ENCODE measurements at places on chromosomes 2 and 18.
A peak's percentile ranks its signal among the peaks of the same experiment; 100 is the strongest.

DNA sequence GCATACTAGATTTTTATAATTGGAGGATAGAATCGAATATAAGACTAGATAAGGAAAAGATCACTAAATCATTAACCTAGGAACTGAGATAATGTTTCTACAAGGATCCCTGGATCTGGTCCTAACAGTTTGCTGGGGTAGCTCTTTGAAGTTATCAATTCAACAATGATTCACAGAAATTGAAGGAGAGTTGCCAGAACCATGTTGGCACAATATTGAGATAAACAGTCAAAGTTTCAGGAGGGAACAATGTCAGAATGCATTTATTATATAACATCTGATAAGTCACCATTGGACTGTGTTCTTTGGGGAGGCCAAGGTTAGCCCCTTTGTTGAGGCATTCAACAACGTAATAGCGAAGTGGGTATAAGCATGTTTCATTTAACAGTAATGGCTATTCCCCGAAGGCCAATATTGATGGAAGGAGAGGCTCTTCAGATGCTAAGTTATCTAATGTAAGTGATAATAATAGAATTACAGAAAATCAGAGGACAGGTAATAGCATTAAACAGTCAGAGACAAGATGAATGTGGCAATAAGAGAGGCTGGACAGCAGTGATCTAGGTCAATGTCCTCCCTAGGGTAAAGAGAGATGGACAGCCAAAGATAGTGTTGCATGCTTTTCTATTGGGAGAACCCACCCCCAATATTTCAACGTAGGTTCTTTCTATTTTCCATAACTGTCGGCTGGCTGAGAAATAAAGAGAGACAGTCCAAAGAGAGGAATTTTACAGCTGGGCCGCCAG is 604.8 kb upstream of the GYPC start:
- DNase-seq: peak; percentile 35

GRCh38 chr2:109497911-109498870 is 115.6 kb downstream of the SEPTIN10 start:
- no peak for DNase-seq

GRCh38 chr18:67068608-67069007 is 447.9 kb downstream of the DSEL start:
- no peak for DNase-seq

GRCh38 chr2:238643400-238643907 is 204.4 kb upstream of the TWIST2 start:
- no peak for DNase-seq

- no peak for DNase-seq
Observed at GRCh38 chr2:128356127-128356526, 37.5 kb upstream of the HS6ST1 start.

All from mucosa of gallbladder (tissue), 1 donor.